ENCODE measurements at places on chromosomes 11 and 22.

GRCh38 chr11:103317118-103317517 is 207.9 kb downstream of the DYNC2H1 start:
- no peak for DNase-seq

DNA sequence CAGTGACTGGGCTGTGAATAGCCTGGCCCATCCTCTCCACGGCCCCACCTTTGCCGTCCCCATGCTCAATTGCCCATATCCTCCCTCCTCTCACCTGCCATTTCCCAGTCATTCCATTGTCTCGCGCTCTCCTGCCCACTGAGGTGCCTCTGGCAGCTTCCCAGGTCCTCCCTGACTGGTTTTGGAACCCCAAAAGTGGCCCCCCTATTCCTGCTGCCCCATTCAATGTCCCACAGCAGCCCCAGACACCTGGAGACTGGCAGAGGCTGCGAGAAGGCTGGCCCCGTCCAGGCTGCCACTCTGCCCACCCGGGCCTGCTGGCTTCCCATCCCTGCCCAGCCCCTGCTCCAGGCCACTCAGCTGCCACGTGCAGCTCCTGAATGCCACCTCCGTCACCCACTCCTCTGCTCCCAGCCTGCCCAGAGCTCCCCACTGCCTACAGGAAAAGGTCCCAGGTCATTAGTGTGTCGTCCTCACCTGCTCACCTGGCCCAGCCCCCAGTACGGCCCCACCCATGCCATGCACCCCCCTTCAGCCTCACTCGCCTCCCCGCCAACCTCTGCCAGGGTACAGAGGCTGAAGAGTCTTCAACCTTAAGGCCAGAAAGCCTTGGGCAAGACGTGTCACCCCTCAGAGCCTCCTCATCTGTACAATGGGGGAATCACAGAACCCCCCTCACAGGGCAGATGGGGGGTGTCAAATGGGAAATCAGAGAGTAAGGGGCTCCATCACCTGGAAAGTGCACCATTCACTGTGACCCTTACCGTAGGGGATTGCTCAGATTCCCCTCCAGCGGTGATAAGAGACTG is 37.5 kb downstream of the KCNJ4 start:
- no peak for DNase-seq

DNA sequence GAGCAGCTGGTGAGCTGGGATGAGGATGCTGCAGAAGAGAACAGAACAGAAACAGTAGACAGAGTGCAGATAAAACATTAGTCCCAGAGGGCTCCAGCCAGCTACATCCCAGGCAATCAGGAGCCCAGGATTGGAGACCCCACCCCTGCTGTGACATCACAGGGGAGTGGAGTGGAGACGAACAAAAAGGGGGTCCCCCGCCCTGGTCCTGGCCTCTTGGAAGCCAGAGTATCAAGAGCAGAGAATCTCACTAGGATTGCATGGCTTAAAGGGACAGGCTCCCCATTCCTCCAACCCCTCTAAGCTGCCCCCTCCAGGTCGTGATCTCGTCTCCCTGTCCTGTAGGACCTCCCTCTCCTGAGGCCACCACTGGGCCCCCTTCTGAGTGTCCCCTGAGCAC is at the start of gene P2RX3:
Gene P2RX3, plus strand, starts transcription at position 211 of the 400 bp plus-strand sequence. CDS start 199 bp downstream, outside the sequence.
- DNase-seq: no peak

GRCh38 chr11:98616098-98616655 is 404.6 kb upstream of the CNTN5 start:
- no peak for DNase-seq

DNA sequence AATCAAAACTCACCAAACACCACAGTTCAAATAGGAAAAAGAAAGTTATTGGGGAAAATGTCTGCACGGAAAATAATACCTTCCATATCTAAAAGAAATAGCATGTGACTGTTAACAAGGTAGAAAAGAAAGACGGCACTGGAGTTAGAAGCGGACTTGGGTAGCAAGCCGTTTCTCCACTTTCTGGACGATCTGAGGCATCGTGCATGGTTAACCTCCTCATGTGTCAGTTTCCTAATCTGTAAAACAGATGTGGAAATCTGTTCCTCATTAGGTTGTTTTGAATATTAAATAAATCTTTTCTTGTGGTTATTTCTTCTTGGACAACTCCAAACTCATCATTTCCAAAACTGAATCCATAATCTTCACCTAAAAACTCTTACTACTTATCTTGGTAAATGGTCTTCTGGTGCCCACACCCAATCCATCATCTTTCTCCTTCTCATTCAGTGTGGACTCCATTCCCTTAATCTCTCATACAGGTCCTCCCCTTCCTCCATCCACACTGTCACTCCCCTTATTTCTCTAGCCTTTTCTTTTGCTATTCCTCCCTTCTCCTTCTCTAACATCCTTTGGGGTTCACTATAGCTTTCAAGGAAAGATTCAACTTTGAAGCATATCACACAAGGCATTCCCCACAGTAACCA is 53.5 kb downstream of the VSIG10L2 start:
- no peak for DNase-seq

GRCh38 chr11:56950510-56950909 is 38.2 kb upstream of the OR5AK2 start:
- DNase-seq: no peak
